ENCODE measurements at places on chromosomes 6 and 20.
A peak's percentile ranks its signal among the peaks of the same experiment; 100 is the strongest.

DNA sequence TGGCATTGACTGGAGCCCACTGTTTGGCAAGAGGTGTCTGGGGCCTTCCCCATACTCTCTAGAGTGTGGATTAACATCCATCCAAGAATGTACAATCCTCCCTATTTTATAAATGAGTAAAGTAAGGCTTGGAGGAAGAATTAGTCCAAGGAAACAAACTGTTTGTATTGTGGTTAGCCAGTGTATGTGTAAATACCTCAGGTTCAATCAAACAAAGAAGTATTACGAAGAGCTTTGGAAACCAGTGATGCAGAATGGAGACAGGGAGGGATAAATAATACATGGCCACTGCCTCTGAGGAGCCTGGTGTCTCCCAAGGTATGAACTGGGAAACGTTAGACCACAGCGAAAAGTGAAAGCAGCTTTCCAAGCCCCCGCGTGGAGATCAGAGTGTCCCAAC lies 226.6 kb upstream of the RIN2 start:
- DNase-seq = no peak

GRCh38 chr20:4152696-4153235 lies 137.4 kb upstream of the RNF24 start:
- no peak for DNase-seq

- no peak for DNase-seq
Measured at GRCh38 chr20:21126581-21126870, 644 bp downstream of the KIZ start.

DNA sequence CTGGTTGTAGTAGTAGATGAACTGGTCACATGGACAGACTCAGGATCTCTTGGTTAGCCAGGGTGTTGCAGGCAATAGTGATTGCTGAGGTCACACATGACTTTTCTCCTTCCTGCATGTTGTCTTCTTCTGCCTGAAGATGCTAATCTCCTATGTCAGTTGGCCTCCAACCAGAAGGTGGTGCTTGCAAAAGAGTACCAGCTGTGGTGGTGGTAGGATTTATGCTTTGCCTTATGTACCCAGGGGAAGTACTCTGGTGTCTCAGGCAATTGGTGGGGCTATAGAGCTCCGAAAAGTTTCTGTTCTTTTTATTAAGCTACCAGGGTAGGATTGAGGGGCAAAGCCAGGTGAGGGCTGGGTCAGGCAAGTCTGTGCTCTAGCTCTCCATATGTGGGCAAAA lies 98.5 kb downstream of the CARMIL1 start:
- no peak for DNase-seq

GRCh38 chr6:23308166-23308565 lies 738.8 kb downstream of the HDGFL1 start:
- no peak for DNase-seq

DNA sequence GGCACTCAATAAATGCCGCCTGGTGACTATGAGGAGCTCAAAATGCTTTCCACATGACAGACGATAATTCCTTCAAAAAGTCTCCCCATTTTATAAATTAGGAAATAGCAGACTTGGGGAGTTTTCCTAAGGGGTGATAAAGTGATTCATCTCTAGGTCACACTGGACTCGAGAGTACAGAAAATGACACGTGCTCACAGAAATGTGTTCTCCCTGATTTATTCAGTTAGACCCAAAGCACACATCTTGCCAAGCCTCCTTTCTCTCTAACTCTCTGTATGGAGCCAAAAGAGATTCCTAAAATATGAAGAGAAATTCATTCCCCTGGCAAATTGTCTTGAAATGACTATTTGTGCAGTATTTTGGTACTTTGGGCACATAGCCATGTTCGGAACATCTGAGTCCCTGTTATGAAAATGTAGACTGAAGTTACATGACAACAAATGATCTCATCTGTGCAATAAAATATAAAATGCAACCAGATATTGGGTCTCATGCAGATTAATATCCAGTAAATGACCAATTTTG lies 381.1 kb downstream of the TFAP2B start:
- DNase-seq = no peak

DNA sequence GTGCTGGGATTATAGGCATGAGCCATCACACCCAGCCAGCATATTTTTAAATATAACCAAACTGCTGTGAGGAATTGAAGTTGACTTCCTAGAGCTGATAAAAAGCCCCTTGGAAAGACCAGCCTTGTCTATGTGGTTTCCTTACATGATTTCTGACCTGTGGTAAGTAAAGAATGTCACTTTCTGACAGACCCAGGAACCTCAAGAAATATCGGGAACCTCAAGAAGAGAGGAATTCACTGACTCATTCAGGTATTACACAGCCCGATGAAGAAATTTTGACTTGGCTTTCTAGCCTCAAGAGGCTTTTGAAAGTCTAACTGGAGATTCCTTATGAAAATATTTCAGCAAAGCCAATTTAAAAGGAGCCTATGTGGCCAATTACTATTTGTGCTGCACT lies 71.8 kb downstream of the FOXF2 start:
- DNase-seq = no peak

GRCh38 chr20:45444050-45444449 lies 25.5 kb upstream of the WFDC2 start:
- DNase-seq = no peak

GRCh38 chr20:64256282-64256935 lies 861 bp downstream of the PCMTD2 start:
- no peak for DNase-seq

DNA sequence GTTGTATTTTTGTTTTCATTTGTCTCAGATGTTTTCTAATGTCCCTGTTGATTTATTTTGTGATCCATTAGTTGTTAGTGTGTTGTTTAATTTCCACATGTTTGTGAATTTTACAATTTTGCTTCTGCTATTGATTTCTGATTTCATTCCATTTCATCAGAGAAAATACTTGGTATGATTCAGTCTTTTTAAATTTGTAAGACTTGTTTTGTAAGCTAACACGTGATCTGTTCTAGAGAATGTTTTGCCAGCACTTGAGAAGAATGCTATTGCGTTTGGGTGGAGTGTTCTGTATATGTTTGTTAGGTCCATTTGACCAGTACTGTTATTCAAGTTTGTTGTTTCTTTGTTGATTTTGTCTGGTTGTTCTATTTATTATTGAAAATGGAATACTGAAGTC lies 53.9 kb downstream of the KIZ start:
- DNase-seq = no peak

GRCh38 chr6:2793534-2794151 lies 28.4 kb downstream of the WRNIP1 start:
- DNase-seq = peak; percentile 54

DNA sequence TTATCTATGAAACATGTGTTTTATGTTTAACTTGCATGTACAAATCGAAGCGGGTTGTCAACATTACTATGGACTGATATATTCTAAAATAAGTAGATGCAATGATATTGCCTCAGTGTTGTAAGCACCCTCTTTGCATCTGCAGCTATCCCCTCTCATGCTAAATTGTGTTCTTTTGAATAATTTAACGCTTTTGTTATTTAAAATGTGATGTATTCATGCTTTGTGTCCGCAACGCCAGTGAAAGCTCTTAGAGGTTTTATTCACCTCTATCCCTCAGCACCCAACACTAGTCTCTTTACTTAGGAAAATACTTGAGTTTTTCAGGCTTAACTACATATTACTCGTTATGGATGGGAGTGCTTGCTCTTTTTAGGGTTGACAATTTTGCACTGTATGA lies 173.7 kb upstream of the ID4 start:
- no peak for DNase-seq

- DNase-seq = no peak
Measured at GRCh38 chr6:84249724-84250123, 22.3 kb upstream of the CEP162 start.

GRCh38 chr6:156828280-156828703 lies 51.1 kb downstream of the ARID1B start:
- DNase-seq = no peak

DNA sequence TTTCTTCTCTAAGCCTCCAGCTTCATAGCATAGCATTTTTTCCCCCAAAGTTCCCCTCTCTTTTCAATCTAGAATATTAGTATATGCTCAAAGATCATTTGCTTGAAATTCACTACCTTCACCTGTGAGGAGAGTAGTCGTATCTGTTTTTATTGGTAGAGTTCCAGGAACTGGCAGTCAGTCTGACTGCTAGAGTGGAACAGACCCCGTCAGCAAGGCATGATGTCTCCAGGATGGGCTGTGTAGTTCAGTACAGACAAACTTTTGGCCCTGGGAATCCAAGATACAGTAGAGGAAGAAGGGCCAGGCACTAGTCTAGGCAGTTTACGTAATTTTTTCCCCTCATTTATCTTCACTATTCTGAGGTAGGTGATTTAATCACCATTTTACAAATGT lies 29.1 kb downstream of the RALY start:
- no peak for DNase-seq

DNA sequence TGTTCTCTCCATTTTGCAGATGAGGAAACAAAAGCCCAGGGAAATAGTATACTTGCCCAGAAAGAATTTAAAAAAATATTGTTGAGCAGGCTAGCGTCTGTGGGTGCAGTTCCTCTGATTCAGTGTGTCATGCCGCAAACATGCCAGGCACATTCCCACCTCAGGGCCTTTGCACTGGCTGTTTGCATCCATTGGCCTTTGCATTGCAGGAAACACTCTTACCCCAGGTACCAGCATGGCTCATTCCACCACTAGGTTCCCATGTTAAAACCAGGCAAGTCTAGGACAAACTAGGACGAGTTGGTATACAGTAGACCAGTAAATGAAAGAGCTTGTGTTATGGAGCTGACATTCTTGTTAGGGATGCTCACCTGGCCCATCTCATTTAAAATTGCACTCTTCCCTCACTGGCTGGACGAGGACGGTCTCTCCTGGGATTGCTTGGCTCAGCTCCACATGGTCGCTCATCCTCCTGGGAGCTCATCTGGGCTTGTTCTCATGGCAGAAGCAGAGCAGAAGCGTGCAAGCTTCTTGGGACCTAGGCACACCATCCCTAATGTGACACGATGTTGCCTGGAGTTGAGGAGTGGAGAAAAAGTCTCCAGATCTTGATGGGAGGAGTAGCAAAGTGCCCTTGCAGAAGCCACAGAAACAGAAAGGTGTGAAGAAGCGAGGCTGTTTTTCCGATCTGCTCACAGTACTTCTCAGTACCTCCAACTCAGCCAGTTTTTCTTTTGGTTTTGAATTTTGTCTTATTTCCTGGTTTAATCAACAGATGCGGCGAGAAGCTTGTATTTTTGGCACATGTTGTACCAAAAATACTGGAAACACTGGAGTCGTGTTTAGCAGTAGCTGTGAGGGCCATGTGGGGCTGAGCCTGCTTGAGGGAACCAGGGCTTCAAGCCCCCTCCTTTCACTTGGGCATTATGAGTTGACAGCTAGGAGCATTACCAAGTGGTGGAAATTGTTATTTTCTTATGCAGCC lies 13.9 kb downstream of the ZNF831 start:
- no peak for DNase-seq

- no peak for DNase-seq
Measured at GRCh38 chr6:72861935-72862432, 240.1 kb downstream of the KCNQ5 start.

DNA sequence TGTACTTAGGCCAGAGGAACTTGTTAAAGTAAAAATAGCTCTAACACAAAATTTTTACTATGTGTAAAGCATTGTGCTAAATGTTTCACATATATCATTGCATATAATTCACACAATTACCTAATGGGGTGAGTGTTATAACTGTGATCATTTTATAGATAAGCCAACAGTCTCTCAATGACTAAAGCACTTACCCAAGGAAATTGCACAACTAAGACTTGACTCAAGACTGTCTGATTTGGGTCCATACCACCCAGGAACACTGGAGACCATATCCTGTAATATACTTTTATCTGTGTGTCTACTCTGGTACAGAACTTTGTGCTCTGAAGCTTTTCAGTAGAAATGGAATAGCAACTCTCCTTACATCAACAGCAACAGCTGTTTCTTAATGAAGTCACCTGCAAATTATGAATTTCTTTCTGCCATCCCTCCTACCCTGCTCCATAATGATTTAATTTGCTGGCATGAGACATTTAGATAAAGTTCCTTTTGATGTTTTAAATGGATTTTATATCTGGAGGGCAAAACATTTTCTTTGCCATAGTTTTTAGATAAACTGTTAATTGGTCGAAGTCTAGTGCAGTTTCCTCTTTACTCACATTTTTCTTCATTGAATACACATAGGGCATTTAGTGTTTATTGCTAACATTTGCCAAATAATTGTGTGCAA lies 47.5 kb downstream of the TSPYL4 start:
- no peak for DNase-seq

DNA sequence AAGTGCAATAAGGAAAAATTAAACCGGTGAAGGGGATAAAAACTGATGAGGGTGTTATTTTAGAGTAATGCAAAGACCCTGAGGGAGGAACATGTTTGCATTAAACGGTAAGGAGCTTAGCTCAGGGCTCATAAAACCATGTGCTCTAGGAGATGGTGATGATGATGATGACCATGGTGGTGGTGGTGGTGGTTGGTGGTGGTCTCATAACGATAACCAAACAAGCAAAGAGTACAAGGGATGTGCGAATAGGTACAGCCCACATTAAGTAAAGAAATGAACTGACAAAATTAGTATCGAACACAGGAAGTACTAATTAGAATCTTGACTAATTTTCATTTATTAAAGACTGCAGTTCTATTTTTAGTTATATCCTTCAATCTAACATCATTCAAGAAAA lies 139.1 kb downstream of the ATXN1 start:
- no peak for DNase-seq

GRCh38 chr6:22146931-22147701 lies 149.7 kb downstream of the PRL start:
- DNase-seq = no peak

- no peak for DNase-seq
Measured at GRCh38 chr6:130967502-130968445, 95.3 kb downstream of the EPB41L2 start.

GRCh38 chr6:107473660-107474059 lies 14.3 kb upstream of the PDSS2 start:
- DNase-seq = no peak

- DNase-seq = no peak
Measured at GRCh38 chr6:25457516-25457915, 178.3 kb downstream of the CARMIL1 start.

GRCh38 chr6:105611606-105612005 lies 208.7 kb upstream of the PREP start:
- DNase-seq = no peak

- no peak for DNase-seq
Measured at GRCh38 chr6:97097068-97098047, 172.8 kb downstream of the KLHL32 start.

DNA sequence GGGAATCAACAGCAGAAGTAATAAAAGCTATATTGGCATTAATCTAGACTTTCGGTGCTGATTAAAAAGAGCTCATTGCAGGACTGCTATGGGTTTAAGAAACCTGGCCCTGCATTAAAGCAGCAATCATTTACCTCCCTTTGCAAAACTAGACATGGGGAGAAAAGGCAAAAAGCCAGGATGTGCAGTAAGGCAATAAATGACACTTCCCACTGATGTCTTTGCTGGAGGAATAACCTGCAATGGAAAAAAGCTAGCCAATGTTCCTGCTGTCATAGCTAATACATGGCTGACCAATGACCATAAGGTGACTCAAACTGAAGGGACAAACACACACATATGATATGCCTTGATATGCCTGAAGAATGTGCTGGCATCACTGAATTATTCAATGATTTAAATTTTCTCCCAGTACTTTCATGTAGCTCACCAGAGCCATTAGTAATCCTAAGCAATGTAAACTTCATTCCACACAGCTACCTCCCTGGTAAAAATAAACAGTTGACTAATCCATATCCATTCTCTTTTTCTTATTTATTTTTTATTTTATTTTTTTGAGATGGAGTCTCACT lies 8.7 kb downstream of the DNAAF9 start:
- no peak for DNase-seq

GRCh38 chr20:57625978-57626377 lies 5.8 kb upstream of the ZBP1 start:
- DNase-seq = no peak

GRCh38 chr6:153801917-153802316 lies 237.1 kb upstream of the OPRM1 start:
- DNase-seq = no peak

Data from transverse colon (tissue), 4 donors.